ENCODE measurements at places on chromosomes 7 and 10. TPM values are rescaled to one million over a fixed set of nuclear protein-coding genes. Genes with fewer than 3 reads are reported as not detected.

HABP2 gene
- not detected for total RNA-seq

SNCG gene
- 7.1 TPM for total RNA-seq

WEE2 gene
- 0.10 TPM for total RNA-seq

SUN3 gene
- not detected for total RNA-seq

PKD2L1 gene
- total RNA-seq: not detected

ADCK2 gene
- 15.2 TPM for total RNA-seq

OPALIN gene
- total RNA-seq: not detected

GSAP gene
- 7.4 TPM for total RNA-seq

OPN1SW gene
- total RNA-seq: not detected

NKX2-3 gene
- not detected for total RNA-seq

AGAP5 gene
- 5.4 TPM for total RNA-seq

AFAP1L2 gene
- total RNA-seq: 24.9 TPM

SMNDC1 gene
- total RNA-seq: 13.8 TPM

NME8 gene
- 0.79 TPM for total RNA-seq

ZNF25 gene
- 17.7 TPM for total RNA-seq

OR6B1 gene
- total RNA-seq: not detected

DAGLB gene
- 12.6 TPM for total RNA-seq

C10orf90 gene
- total RNA-seq: 1.2 TPM

TMEM213 gene
- total RNA-seq: not detected

ASNS gene
- total RNA-seq: 8.4 TPM

Data from skin of body (tissue), 3 donors.